ENCODE measurements at places on chromosomes 7 and 10.
A peak's percentile ranks its signal among the peaks of the same experiment; 100 is the strongest.

DNA sequence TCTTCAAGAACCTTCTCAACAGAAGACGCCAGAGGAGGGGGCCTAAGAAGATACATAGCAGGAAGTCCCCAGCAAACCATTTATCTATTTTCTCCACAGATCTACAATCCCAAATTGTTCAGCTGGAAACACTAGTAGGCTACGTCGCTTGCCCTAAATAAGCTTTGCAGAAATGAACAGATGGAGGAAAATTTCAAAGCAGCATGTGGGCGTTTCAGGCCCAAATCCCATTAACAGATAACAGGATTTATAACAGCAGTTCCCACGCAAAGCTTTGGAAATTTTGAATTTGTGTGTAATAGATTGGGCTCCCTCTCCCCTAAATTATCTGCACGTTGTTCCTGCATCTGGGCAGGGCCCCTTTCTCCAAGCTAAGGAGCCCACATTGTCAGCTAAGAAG, 60.6 kb upstream of the FRMD4A start:
- no peak for DNase-seq

- DNase-seq: no peak
Measured at GRCh38 chr7:1396195-1396594, 63.1 kb downstream of the MICALL2 start.

- DNase-seq: no peak
Measured at GRCh38 chr10:46518028-46518725, 38.3 kb downstream of the GPRIN2 start.

GRCh38 chr10:5070648-5071410, 23.4 kb upstream of the AKR1C3 start:
- DNase-seq: no peak

- peak; percentile 41 for DNase-seq
Measured at GRCh38 chr10:22713853-22714478, 412 bp downstream of the PIP4K2A start.

DNA sequence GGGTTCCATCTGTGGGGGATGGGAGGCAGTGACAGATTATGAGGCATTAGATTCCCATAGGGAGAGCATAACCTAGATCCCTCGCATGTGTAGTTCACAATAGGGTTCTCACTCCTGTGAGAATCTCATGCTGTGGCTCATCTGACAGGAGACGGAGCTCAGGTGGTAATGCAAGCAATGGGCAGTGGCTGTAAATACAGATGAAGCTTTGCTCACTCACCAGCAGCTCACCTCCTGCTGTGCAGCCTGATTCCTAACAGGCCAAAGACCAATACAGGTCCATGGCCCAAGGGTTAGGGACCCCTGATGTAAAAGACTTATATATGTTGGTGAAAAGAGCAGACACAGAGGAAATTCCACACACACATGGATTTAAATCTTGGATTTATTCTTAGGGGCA, 370.2 kb downstream of the NRG3 start:
- DNase-seq: no peak

DNA sequence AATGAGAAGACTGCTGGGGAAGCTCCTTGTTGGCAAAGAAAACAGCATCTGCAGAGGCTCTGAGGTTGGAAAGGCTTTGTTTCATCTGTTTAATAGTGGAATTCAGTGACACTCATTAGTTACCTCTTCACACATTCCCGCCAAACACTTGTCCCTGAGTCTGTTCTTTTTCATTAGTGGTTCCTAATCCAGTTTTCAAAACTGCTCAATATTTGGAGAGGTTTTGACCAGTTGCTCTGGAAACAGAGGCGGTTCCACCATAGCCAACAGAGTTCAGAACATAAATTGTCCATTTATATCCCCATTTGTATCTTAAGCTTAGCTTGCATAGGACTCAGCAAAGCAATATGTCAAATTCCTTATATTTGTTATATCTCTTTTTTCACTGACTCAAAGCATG, 754.6 kb downstream of the AUTS2 start:
- DNase-seq: no peak

GRCh38 chr7:137469191-137469811, 125.8 kb upstream of the PTN start:
- DNase-seq: no peak

GRCh38 chr10:3347413-3348182, 175.0 kb upstream of the PITRM1 start:
- DNase-seq: no peak

GRCh38 chr10:80144067-80144695, 11.7 kb downstream of the PLAC9 start:
- DNase-seq: no peak

- DNase-seq: no peak
Measured at GRCh38 chr7:29396563-29396962, 167.1 kb upstream of the PRR15 start.

DNA sequence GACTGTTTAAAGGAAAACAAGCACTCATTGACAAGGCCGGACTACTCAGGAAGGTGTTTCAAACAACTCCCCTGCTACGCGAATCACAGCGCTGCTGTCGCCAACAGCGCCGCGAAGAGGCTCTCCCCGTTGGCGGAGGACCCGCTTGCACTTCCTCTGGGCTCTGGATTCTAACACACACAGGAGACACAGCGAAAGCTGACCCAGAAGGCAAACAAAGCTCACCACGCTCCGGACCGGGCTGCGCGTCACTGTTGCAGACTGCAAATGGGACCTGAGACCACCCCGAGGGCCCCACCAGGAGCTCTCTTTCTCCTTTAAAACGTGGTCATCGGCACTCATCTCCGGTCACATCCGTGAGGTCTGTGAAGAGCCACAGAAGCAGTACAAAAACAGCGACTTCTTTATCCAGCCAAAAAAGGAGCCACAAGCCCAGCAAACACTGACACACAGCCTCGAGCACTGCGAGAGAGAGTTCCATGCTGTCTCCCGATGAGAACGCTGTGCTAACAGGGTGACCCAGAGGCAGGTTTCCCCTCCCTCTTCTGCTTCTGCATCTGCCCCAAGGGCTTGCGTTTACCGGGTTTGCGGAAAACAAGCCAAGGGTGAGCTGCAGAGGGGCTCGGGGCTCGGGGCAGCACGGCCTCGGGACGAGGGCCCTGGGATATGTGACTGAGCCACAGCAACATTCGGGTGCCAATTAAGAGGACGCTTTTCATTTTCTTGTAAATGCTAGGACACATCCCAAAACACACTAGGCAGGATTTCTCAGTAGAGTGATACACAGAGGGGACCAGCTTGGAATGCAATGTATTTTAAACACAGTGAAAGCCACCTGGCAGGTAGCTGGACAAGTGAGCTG, 41.3 kb downstream of the AMZ1 start:
- DNase-seq: peak; percentile 39

DNA sequence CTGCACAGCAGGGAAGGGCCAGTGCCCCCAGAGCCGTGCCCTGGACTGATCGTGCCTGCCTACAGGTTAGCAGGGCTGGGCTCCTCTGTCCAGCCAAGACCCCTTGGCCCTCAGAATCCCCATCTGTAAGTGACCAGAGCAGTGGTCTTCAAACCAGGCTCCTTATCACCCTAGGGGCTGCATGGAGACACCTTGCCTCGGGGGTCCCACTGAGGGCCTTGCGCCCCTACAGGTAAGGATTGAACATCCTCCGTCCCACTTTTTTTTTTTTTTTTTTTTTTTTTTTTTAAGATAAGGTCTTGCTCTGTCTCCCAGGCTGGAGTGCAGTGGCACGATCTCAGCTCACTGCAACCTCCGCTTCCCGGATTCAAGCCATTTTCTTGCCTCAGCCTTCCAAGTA, 32.6 kb upstream of the RADIL start:
- DNase-seq: no peak

DNA sequence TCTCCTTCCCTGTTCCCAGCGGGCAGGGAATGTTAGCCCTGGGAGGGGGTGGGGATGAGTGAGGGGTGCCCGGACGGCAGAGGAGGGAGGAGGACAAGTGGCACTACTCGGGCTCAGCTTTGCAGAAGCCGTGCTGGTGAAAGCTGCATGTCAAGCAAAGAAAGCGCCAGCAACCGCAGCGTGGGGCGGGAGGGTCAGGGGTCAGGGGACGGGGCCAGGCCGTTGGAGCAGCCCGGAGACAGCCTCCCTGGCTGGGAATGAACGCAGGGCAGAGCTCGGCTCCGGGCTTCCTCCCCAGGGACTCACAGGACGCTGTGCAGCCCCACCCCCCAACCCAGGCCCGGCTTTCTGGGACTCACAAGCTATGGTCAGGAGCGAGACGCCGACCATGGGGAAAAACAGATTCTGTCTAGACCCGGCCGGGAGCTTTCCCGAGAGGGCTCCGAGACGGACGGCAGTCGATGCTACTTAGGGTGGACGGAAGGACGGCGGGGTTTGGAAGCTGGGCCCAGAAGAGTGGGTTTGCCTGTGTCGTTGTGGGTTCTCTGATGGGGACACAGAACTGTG, 113.4 kb downstream of the VIPR2 start:
- peak; percentile 86 for DNase-seq

DNA sequence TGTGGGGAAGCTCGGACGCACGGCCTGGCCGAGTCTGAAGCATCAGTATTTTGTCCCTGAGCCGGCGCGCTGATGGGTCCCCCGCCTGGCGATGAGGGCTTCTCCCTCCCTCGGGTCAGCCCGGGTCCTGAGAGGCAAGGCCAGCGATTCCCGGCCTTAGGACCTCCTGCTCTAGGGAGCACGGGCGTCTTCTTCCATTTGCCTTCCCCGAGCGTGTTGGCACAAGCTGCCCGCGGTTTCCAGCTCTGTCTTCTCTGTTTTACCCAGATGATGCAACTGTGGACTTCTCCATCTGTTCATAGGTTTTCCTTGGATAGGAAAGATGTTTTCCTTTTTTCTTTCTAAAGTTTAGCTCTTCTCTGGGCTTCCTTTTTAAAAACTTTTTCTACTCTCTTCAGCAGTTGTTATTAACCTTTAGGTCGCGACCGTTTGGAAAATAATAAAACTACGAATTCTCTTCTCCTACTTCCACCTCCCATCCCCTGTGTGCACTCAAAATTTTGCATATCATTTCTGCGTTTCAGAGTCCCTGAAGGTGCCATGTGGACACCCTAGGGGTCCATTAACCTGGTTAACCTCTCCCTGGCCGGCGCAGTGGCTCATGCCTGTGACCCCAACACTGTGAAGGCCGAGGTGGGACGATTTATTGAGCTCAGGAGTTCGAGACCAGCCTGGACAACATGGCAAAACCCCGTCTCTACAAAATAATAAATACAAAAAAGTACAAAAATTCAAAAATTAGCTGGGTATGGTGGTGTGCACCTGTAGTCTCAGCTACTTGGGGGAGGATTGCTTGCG, 1.4 kb upstream of the SLC25A28 start:
- DNase-seq: no peak

- no peak for DNase-seq
Measured at GRCh38 chr7:633381-634018, 93.0 kb upstream of the DNAAF5 start.

DNA sequence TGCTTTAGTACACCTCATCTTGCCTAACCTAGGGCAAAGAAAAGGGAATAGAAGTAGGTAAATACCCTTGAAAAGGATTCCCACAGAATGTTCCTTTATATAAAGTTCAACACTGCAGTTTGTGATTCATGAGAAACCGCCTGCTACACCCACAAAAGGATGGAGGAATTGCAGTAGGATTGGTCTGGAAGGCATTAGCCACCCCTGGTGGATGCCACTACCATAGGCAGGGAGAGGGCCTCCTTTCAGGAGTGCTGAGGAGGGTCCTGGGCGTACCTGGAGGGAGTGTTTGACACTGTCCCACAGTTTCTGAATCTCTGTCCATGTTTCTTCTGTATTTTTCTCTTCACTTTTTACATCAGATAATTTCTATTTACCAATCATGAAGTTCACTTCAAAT, 221.8 kb upstream of the TMEM72 start:
- no peak for DNase-seq

DNA sequence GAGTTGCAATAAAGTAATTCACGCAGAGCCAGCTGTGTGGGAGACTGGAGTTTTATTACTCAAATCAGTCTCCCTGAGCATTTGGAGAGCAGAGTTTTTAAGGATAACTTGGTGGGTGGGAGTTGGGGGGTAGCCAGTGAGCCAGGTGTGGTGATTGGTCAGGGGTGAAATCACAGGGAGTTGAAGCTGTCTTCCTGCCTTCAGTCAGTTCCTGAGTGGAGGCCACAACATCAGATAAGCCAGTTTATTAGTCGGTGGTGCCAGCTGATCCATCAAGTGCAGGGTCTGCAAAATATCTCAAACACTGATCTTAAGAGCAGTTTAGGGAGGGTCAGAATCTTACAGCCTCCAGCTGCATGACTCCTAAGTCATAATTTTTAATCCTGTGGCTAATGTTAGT, 3.3 kb upstream of the CYP51A1 start:
- no peak for DNase-seq

GRCh38 chr10:101902032-101902819, 58.6 kb upstream of the KCNIP2 start:
- DNase-seq: no peak

GRCh38 chr7:74568658-74569057, 88.9 kb upstream of the GTF2I start:
- DNase-seq: no peak

GRCh38 chr7:84792231-84792893, 394.5 kb downstream of the SEMA3D start:
- DNase-seq: no peak

GRCh38 chr7:102416406-102416805, 17.0 kb upstream of the ORAI2 start:
- DNase-seq: no peak

DNA sequence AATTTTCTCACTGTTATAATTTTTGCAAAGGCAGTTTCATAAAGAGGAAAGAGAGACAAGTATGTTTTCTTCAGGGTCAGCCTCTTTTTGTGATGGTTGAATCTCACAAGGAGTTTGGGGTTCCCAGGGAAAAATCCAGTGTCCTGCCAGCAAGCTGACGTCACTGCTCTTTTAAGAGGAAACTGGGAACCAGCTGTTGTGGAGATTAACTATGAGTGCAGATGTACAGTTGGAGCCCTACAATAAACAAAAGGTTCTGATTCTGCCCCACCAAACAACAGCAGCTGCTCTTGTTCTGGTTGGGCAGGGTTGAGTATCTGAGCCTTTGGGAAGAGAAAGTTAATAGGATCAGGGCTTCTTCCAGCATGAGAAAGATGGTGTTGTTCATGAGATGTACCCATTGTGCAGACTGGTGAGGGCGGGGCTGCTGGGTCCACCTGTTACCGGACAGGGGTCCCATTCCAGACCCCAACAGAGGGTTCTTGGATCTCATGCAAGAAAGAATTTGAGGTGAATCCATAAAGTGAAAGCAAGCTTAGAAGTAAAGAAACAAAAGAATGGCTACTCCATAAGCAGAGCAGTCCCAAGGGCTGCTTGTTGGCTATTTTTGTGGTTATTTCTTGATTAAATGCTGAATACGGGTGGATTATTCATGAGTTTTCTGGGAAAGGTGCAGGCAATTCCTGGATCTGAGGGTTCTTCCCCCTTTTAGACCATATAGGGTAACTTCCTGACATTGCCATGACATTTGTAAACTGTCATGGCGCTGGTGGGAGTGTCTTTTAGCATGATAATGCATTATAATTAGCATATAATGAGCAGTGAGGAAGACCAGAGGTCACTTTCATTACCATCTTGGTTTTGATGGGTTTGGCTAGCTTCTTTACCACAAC, 12.5 kb downstream of the PRF1 start:
- DNase-seq: no peak

DNA sequence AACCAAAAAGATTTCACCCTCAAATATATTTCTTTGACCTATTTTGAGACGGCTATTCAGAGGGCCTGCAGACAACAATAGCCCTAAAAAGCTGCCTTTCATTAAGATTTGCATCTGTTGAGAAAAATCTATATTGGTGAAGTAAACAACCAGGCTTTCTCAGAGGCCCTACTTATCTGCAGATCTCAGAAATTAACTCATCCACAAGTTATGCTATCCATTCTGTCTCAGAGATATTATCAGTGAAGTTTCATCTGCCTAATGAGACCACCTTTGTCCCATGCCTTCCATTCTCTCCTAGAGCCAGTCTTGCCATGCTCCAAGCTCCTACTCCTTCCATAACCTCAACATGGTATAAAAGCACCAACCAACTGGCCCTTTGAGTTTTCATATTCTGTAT, 130.3 kb downstream of the CACNA2D1 start:
- DNase-seq: no peak

- DNase-seq: no peak
Measured at GRCh38 chr10:44834131-44834530, 77.0 kb upstream of the TMEM72 start.

All from heart left ventricle (tissue), 16 donors.